SK-N-SH treated with all-trans-retinoic acid at 6 μM for 48 hours (cell line): ENCODE measurements at places on chromosomes 4 and X.

DNA sequence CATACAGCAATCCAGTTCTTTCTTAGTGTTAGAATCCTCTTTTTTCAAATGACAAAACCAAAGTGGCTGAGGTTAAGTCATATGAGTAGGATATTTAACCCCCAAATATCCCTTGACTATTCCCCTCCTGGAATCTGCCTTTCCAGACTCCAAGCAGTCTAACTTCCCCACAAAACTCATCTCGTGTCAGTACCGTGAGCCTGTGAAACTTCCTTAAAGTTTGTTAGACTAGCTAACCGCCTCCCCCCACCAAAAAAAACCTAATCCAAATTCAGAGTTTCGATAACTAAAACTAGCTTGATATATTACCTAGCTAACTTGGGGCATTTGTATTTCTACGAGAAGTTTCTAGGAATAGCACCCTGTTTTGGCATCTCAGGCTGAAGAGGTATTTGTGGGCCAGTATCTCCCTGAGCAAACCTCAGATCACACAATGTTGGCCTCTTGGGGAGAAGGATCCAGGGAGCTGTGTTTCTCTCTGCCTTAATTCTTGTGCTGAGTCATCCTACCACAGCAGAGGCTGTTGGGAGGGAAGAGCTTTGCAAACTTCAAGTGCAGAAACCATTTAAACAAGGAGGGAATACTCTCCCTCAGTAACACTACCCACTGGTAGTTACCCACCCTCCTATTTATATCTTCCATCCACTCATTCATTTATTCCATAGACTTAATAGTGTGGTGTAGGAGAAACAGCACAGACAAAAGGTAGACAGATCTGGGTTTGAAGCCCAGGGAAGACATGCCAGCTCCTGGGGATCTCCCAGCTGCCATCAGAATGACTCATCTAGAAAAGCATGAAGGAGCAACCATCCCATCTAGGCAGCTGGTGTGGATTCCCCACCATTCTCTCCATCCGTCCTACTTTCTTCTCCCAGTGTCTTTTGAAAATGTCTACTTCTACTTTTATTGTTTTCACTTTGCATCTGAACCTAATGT lies 39.3 kb upstream of the TXK start:
- peak; percentile 97 for ATAC-seq

DNA sequence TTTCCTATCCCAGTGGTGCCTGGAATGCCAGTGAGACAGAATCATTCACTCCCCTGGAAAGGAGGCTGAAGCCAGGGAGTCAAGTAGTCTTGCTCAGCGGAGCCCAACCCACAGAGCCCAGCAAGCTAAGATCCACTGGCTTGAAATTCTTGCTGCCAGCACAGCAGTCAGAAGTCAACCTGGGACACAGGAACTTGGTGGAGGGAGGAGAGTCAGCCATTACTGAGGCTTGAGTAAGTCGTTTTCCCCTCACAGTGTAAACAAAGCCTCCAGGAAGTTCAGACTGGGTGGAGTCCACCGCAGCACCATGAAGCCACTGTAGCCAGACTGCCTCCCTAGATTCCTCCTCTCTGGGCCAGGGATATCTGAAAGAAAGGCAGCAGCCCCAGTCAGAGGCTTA lies 283.2 kb upstream of the CPEB2 start:
- no peak for ATAC-seq

DNA sequence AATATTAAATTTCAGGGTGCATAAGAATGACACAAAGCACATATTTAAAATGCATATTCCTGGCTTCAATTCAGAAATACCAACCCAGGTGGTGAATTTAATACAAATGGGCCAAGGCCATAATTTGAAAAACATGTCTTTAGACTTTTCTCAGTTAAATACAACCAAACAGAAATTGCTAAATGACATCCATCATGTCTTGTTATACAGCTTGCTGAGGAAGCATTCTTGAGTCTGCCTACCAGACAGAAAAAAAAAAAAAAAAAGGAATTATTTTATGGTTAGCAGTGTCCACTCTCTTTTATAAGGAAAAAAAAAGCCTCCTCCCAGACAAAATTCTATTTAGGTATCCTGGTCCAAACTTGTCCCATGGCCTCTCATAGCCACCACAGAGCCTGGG lies 119.1 kb downstream of the PAPSS1 start:
- peak; percentile 74 for ATAC-seq

GRCh38 chr4:6724421-6725111 lies 8.6 kb downstream of the BLOC1S4 start:
- ATAC-seq = no peak

DNA sequence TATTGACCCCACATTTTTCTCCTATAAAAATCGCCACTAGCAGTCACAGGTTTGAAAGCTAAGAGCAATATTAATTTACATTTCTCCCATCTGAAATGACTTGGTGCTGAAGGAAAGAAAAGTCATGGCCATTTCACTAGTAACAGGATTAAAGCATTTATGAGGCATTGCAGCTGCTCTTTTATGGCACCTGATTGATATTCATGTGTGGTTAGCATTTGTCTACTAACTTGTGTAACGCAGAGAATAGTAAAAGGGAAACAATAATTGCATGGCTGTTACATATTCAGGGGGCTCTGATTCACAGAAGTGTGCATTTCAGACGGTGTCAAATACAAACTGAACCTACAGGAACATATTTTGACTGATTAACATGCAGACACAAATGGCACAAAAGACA lies 5.2 kb downstream of the PCDH19 start:
- ATAC-seq = no peak

- peak; percentile 19 for ATAC-seq
Observed at GRCh38 chr4:150216726-150217125, 138.5 kb downstream of the DCLK2 start.

GRCh38 chr4:116088771-116089170 lies 975.4 kb upstream of the NDST4 start:
- ATAC-seq = no peak

DNA sequence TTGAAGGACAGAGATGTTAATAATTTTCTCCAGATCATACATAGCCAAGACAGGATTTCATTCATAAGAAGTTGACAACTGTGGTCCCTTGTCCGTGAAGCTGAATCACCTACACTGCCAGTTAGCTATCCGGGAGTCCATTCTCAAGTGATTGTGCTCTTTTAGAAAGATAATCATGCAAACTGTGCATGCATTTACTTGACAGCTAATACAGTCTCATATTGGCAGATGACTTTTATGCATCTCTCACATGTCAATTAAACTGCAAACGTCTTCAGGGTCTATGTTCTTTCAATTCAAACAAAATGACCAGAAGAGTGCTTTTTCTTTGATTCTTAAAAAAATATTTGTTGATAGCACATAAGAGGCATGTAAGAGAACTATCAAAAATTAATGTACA lies 1572.9 kb downstream of the C4orf33 start:
- ATAC-seq = no peak

DNA sequence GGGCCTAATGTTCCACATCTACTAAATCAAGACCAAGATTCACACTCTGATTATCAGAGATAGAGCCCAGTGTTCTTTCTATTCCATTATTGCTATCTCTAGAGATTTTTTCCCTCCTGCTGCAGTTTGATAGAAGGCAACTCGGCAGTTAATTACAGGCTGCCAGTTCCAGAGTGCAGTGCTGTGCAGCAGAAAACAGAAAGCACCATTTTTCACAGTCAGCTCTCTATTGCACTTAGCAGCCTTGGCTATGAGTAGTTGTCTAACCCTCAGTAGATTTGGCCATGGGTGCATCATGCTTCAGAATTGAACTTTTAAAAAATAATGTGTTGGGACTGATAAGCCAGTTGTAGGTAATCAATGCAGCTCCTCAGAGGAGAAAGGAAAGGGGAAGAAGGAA lies 295.3 kb downstream of the MID1IP1 start:
- no peak for ATAC-seq

DNA sequence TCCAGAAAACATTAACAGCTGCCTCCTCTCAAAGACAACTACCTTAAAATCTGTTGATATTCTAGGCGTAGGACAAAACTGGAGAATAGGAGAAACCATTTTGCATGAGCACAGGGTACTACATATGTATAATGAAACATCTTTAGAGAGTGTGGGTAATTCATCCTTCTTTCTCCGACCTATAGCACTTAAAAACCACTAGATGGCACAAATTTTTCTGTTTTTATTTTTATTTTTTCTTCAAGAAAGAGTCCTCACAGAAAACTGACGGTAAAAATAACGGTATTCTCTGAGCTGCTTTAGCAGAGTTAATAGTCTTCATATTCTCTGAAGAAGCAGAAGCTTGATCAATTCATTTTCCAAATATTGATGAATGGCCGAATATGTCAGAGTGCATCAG lies 14.6 kb downstream of the SMIM31 start:
- ATAC-seq = peak; percentile 75

DNA sequence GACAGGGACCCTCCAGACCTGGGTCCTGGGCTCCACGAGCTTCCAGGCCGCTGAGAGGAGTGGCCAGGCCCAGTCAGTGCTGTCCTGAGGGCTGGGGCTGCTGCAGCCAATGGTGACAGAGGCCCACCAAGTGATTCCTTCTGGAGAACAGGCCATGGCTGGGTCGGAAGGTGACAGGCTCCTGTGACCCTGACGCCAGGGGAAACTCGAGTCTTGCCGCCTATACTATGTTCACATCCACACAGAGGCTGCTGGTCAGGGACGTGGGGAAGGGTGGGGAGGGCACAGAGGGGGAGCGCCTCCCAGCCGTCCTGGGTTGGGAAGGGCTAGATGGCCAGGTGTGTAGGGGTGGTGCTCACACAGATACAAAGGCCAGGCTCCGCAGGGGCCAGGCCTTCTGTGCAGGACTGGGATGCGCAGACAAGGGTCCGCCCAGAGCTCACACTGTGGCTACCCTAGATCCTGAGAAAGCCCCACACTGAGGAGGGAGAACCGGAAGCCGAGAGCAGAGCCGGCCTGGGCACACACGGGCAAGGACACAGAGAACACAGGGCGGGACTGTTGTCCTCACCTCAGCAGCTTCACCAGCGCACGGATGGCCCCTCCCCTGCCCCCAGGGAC lies 81.4 kb downstream of the HTRA3 start:
- no peak for ATAC-seq

DNA sequence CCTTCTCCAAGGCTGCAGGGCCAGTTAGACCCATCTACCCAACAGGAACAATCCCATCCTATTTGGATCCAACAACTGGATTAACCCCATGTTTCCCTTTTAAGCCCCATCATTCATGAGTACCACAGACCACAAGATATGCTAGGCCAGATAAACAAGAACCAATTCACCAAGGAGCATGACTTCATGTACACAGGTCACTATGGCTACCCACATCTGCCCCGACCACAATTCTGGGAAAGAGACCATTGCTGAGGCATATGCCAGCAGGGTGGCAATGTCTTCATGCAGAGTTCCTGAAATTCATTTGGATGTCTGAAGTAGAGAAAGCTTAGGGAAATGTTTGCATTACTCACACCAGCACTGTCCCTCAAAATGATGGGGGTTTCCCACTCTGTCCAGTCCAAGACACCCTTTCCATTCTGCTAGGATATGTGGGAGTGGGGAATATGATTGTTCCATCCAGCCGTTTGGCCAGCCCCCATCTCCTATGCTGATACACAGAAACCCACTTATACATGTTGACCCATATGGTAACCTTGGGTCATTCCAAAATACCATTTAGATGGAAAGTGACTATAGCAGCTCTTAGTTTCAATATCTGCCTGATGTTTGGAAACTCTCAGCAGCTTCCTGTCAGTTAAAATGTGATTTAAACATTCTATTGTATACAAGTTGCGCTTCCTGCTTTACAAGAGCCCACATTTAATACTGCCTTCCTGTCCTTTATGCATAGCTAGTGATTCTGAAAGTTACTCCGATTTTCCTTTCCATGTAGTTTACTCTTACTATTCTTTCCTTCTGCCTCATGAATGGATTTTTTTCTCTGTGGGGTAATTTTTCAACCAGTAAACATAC lies 129.0 kb downstream of the AMMECR1 start:
- ATAC-seq = no peak

DNA sequence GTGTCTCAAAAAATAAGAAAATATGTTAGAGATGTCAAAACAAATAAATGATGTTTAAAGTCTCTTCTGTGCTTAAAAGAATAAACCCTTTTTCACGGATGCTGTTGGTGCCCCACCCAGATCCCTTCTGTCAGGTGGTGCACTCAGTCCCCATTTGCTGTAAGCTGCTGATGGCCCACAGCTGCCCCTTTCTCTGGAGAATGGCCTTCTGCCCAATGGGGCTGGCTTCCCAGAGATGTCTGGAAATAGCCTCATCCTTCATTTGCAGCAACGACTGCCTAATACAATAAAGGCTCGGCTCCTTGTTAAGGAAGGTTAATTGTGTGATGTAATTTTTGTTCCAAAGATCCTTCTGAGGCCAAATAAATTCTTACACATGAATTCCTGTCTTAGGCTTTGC lies 31.8 kb downstream of the ETNPPL start:
- no peak for ATAC-seq

- no peak for ATAC-seq
Observed at GRCh38 chrX:36436361-36436760, 516.8 kb downstream of the CFAP47 start.

GRCh38 chr4:116358633-116359222 lies 726.6 kb downstream of the TRAM1L1 start:
- peak; percentile 99 for ATAC-seq

DNA sequence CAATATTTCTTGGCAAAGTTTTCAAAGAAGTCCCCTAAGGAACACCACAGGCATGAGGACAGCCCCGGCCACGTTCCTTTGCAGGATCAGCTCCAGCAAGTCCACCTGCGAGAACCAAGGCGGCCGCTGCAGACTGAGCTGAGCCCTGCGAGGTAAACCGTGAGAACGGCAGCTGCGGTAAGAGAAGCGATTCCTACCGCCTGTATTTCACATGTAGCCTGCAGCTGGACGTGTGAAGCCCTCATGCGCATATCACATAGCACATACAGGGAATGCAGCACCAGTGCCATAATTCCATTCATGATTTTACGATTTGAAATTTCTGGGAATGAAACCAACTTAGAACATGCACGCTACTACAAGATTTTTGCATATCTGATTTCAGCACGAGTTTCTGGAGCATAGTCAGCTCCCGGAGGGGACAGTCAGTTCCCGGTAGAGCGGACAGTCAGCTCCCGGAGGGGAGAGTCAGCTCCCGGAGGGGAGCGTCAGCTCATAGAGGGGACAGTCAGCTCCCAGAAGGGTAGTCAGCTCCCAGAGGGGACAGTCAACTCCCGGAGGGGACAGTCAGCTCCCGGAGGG lies 41.7 kb downstream of the FGFRL1 start:
- peak; percentile 42 for ATAC-seq

GRCh38 chr4:118273642-118274041 lies 79.2 kb downstream of the PRSS12 start:
- ATAC-seq = no peak

DNA sequence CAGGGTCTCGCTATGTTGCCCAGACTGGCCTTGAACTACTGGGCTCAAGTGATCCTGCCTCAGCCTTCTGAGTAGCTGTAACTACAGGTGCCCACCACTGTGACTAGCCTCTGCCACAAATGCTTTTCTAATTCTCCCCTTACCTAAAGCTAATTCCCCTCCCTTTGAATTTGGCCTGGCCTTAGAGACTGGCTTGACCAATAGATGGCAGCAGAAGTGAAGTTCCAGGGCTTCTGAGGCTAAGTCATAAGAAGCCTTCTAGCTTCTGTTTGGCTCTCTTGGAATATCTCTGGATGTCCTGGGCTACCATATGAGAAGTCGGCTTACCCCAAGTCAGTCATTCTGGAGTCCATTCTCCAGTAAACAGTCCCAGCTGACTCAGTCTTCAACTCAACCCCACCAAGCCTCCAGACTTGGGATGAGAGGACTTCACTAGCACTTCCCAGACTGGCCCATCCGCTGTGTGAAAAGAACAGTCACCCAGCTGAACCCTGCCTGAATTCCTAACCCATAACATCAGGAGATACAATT lies 61.0 kb downstream of the HPRT1 start:
- peak; percentile 97 for ATAC-seq
